ENCODE measurements at places on chromosomes 2 and 18.

DNA sequence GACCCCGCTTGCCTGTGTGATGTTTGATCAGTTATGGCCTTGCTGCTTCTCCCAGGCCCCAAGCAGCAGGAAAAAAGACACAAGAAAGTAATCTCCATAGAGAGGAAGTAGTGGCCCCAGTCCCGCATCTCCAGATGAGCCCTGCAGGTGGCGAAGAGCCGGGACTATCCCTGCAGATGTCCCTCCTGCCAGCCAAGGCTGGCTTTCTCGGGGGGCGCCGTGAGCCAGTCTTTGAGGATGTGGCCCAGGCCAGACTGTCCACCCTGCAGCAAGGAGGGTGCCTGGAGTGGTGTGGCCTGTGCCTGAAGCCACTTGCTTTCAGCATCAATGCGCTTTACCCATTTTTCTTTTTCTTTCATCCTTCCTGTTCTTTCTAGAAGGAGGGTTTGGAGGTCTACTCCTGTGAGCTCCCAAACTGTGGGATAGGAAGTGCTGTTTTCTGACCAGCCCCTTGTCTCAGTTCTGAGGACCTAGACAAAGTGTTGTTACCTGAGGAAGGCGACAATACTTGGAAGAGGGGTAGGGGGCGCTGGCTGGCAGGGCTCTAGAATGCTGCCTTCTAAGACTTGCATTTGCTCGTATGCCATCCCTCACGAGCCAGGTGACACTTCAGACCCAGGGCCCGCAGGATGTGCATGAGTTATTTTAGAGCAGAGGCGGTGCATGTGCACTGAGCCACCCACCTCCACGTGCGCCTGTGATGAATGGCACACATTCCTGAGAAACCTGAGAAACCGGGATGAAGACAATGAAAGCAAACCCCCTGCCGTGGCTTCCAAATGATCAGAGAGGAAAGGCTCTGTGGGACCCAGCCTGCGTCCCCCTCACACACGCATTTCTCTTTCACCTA is 255.8 kb downstream of the FBXO15 start:
- no peak for DNase-seq

DNA sequence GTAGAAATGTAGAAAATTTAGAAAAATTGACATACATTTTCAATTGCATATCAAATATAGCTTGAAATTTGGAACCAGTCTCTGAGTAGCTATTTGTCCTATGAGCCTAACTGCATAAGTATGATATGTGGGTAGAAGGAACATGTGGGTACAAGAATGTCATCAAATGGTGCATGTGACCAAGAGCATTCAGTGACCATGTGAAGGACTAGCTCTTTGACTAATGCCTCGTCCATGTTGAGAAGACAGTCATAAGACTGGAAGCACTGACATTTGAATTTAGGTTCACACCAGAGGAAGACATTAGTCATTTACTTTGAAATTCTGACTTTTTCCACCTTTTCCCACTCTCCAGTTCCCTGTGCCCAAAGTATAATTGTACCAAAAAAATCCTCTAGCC is 12.6 kb downstream of the MRPL44 start:
- DNase-seq, result no peak

- no peak for DNase-seq
These were observed 160.8 kb upstream of the KYNU start for GRCh38 chr2:142716463-142717242.

DNA sequence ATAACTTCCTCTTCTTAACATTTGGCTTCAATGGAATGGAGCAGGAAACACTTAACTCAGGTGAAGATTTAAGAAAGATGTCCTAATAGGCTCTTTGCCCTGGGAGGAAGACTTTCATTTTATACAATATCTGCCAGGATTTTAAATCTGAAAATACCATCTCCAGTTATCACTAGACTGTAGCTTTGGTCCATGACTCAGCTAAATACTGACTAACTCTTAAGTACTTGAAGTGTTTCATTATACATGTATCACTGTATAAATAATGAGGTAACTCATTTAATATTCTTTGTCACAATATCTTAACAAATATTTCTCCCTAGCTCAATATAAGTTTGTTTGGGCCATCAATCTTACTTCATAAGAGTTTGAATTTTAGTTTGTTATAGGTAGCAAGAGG is 34.7 kb downstream of the RBKS start:
- DNase-seq, result no peak

- DNase-seq, result no peak
These were observed 24.5 kb upstream of the TGIF1 start for GRCh38 chr18:3425446-3425845.

Data from stimulated activated naive CD8-positive, alpha-beta T cell treated with anti-CD3 and anti-CD28 coated beads, Interleukin-15, Interleukin-2, amounts not matched to agents 100 U/mL and 50 U/mL, for 24 hours (primary cell).